ENCODE measurements at places on chromosomes 3 and 15.
A peak's percentile ranks its signal among the peaks of the same experiment; 100 is the strongest.

GRCh38 chr3:141050576-141051442 is at the start of gene SPSB4:
Gene SPSB4 (plus strand): TSS chr3:141051347. CDS start chr3:141066105, 14,758 bp downstream.
- no peak for DNase-seq

DNA sequence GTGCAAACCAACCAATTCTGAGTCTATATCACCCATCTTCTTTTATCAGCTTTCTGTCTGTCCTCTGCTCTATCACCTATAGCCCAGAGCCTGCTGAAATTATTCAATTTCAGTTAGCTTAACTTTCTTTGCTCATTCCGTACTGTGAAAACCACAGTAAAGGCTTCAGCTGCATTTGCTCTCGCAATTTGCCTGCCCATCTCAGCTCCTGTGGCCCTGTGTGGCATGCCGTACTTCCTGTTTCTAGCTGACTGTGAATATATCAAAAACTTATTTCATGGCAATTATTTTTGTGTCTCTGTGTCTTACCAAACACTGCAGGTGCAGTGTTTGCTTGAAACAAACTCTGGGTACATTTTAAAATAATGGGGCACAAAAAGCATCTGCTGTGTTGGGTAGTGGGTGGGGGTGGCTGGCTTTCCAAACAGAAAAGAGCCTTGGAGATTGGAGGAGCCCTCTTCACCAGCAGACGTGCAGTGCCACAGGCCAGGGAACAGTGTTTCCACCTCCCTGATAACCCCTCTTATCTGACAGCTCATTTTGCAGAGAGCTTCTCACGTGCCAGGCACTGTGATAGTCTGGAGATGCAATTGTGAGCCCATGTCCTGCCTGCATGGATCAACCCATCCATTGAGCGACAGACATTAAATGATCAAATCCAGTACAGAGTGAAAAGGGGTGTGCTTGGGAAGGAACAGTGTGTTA is 45.2 kb downstream of the GASK1A start:
- DNase-seq = no peak

DNA sequence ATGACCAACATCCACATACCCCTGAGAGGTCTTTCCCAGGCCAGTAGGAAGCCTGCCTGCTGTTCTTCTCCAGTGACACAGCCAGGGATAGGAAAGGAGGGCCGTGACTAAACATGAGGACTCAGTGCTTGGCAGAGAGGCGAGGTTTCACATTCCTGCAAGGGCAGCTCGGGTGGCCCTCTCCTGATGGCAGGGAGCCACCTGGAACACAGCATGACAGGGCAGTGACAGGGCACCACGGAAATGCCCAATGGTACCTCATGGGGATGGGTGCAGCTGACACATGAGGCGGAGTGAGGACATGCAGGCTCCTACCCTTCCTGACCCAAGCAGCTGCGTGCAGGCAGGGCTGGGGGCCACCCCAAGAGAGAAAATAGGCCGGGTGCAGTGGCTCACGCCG is 7.4 kb upstream of the TGM5 start:
- DNase-seq = no peak

DNA sequence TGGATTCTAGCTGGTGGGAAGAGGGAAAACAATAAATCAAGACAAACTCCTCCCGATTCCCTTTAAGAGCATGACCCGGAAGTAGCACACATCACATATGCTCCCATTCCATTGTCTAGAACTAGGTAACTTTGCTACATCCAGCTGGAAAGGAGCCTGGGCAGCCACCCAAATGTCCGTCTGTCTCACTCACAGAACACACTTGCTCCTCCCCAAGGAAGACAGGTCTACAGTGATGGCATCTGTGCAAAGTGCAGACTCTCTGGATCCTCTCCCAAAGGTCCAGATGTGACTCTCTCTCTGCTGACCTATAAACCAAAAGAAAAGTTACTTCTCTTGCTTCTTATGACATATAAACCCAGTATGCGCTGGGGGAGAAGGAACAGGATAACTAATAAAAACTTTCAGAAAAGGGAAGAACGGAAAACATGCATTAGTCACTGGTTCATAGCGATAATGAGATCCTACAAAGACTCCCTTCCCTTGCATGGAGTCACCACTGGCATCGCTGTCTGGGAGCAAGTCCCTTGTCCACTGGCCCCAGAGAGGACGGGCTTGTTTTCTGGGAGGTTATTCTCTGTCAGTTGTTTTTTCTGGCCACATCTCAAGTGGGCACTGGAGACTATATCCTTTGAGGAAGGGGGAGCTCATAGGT is 29.8 kb upstream of the EPHB3 start:
- DNase-seq = no peak

- no peak for DNase-seq
These were observed 292.2 kb downstream of the BCHE start for GRCh38 chr3:165545059-165545458.

DNA sequence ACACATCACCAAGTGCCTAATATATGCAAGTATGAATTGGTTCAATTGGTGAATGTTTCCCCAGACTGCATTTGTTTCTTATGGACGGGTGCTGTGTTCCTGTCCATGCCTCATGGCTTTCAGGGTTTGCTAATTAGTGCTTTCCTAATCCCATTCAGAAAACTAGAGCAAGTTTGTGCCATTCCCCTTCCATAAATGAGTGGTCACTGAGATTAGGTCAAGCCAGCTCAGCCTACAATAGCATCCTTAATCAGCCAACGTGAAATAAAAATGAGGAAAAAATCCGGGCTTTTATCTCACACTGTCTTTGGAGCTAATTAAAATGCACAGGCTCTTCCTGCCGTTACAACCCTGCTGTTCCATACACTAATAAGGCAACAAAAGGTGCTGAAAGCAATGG is 788.8 kb downstream of the ROBO1 start:
- DNase-seq = no peak

- DNase-seq = no peak
These were observed 1010.9 kb downstream of the NTRK3 start for GRCh38 chr15:87245592-87245991.

DNA sequence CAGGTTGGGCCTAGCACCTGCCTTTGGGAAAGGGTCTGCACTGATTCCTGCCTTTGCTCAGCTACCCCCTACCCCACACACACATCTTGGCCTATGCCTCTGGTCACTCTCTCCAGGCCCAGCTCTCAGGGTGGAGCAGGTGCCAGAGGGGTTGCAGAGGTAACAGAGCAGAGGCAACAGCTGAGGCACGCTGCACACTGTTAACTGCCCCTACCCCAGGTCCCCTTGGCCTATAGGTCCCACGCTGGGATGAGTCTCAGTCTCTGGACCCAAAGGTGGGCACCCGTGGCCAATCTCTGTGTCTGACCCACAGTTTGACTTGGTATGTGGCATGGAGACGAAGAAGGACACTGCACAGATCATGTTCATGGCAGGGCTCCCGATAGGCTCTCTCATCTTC is 24.8 kb downstream of the SLC22A14 start:
- DNase-seq = no peak

DNA sequence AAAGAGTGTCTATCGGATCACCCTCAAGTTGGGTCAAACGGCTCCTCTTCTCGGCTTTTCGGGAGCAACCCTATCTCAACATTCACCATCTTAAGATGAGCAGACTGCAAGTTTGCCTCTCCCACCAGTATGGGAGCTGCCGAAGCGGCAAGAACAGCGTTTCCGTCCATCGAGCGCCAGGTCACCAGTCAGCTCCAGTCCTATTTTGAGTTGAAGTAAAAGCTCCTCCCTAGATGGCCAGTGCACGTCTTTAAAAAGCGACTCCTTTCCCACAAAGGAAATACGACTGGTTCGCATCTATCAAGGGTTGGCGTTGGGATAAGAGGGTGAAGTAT is 369 bp upstream of the U2SURP start:
- peak; percentile 26 for DNase-seq

GRCh38 chr15:87614704-87615103 is 641.8 kb downstream of the NTRK3 start:
- no peak for DNase-seq

All from stimulated activated CD8-positive, alpha-beta memory T cell treated with anti-CD3 and anti-CD28 coated beads, Interleukin-2, amount 100 ng/mL, for 48 hours (primary cell).